ENCODE measurements at places on chromosomes 12 and 14.

- no peak for DNase-seq
These were observed 145.3 kb downstream of the SSPN start for GRCh38 chr12:26340649-26341048.

GRCh38 chr14:29161593-29161992, 395.0 kb downstream of the FOXG1 start:
- DNase-seq: no peak

DNA sequence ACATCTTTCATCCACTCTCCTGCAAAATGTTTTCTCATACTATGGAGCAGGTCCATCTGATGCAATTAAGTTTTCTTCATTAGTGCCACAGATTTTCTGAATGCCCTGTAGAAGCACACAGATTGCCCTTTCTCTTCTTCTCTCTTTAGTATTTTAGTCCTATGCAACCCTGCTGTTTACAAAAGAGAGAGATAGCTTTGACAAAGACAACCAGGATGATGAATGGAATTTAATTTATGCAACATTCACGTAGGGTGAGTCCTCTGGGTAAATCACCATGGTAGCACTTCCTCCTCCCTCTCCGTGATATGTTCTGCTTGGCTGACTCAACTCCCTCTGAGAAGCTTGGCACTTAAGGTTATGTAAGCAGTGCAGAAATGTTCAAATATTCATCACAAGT, 400.9 kb upstream of the PDE3A start:
- DNase-seq: no peak

DNA sequence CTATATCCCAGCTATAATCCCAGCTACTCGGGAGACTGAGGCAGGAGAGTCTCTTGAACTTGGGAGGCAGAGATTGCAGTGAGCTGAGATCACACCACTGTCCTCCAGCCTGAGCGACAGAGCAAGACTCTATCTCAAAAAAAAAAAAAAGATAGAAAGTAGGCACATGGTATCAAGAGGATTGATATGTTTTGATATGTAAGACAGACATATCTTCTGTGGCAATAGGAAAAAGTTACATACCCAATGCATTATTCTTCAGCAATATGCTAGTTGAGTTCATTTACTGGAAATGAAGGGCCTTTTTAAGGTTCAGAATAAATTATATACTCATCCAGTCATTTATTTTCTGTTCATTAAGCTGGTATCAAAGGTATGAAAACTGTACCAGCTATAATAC, 393.4 kb downstream of the GLT1D1 start:
- DNase-seq: no peak

GRCh38 chr12:8692573-8692972, 5.2 kb upstream of the RIMKLB start:
- peak; percentile 48 for DNase-seq

GRCh38 chr14:51668870-51669269, 17.2 kb downstream of the FRMD6 start:
- DNase-seq: no peak

GRCh38 chr14:21703357-21704326, 30.0 kb upstream of the OR4E1 start:
- no peak for DNase-seq

DNA sequence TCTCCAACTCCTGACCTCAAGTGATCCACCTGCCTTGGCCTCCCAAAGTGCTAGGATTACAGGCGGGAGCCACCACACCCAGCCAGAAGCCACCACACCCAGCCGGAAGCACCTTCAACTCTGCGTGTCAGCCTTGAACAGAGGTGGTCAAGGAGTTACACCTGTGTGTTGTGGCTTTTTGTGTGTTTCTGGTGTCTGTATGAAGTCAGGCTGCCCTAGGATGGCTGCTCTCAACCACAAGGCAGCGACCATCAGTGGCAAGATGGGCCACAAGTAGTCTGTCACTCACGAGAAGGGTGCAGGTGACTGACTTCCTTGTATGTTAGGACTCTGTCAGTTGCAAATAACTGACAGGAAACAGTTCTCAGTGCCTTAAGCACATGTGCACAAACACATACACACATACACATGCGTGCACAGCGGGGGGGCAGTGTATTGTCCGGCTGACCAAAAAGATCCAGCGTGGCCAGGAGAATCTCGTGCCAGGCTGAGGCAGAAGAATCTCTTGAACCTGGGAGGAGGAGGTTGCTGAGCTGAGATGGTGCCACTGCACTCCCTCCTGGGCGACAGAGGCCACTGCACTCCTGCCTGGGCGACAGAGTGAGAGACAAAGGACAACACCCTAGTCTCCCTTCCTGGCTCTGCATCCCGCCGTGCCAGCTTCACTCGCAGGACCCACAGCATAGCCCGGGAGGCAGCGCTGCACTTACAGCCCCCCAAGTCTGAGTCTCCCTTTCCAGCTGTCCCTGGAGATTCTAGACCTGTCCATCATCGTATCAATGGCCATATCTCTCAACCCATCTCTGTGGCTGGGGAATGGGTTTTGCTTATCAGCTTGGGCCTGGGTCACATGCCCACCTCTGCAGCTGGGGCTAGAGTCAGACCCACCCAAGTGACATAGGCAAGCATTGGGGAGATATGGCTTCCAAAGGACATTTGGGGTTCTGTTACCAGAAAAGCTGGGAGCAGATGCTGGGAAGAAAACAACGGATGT, 13.7 kb downstream of the P2RX4 start:
- no peak for DNase-seq

DNA sequence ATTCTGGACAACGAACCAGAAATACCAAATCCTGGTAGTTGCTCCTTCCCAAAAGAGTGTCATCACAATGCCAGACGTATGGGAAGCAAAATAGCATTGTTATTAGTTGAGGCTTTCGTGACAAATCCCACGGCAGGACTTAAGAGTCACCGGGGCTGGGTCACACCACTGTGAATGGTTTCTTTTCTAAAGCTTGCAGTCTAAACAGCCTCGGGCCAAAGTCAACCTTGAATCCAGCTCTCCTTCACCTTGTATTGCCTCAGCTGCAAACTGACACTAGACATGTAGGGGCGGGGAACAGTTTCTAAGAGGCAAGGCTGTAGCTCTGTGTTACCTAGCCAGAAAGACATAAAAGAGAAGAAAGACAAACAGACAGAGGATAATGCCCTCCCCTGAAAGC, 734.8 kb downstream of the MED13L start:
- DNase-seq: no peak

GRCh38 chr12:109695416-109695815, 18.2 kb upstream of the FAM222A start:
- no peak for DNase-seq

- DNase-seq: no peak
These were observed 298.6 kb downstream of the PDZRN4 start for GRCh38 chr12:41486718-41487117.

GRCh38 chr12:122876731-122877130, 19.2 kb downstream of the VPS37B start:
- DNase-seq: no peak

- no peak for DNase-seq
These were observed 117.6 kb downstream of the CRADD start for GRCh38 chr12:93794738-93795137.

- no peak for DNase-seq
These were observed 149.2 kb downstream of the DYRK2 start for GRCh38 chr12:67797753-67798152.

DNA sequence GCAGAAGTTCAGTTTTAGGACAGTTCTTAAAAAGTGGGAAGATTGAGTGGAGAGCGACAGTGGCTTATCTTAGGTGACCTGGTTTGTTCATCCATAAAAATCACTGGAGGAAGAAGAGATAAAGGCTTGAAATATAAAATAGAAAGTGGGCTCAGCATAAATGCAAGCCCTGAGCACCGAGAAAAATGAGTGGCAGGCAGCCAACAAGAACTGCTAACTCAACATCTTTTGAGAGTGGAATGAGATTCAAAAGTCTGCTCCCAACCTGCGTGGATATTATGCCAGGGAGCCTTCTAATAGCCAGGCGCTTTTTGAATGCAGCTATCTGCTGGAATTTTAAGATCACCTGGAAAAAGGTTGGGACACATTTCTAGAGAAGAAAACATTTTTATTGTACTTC, 666.5 kb downstream of the FLRT2 start:
- DNase-seq: no peak

- no peak for DNase-seq
These were observed 45.4 kb downstream of the JAG2 start for GRCh38 chr14:105123064-105123665.

GRCh38 chr14:31828946-31829868, 247.9 kb upstream of the ARHGAP5 start:
- no peak for DNase-seq

DNA sequence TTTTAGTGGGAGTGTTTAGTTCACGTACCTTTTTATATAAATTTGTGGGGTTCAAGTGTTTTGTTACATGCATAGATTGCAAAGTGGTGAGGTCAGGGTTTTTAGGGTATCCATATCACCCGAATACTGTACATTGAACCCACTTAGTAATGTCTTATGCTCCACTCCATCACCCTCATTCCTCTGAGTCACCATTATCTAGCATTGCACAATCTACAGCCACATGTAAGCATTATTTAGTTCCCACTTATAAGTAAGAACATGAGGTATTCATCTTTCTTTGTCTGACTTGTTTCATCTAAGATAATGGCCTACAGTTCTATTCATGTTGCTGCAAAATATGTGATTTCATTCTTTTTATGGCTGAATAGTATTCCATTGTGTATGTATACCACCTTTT, 583.7 kb upstream of the LRFN5 start:
- DNase-seq: no peak

DNA sequence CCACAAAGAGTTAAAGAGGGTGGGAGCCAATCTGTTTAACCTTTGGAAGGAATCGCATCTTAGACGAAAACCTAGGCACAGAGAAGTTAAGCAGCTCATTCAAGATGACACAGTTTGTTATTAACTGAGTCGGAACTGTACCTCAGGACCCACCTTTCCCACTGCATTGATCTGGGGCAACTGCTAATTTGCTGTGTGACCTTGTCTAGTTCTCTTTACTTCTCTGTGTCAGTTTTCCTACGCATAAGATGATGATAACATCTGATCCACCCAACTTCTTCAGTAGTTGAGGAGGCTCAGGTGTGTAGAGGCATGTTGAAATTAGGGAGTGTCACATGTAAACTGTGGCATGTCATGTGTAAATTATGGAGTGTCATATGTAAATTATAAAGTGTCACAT, 186.2 kb downstream of the ZFP36L1 start:
- DNase-seq: no peak

- no peak for DNase-seq
These were observed 67.0 kb upstream of the BEGAIN start for GRCh38 chr14:100654025-100654813.

DNA sequence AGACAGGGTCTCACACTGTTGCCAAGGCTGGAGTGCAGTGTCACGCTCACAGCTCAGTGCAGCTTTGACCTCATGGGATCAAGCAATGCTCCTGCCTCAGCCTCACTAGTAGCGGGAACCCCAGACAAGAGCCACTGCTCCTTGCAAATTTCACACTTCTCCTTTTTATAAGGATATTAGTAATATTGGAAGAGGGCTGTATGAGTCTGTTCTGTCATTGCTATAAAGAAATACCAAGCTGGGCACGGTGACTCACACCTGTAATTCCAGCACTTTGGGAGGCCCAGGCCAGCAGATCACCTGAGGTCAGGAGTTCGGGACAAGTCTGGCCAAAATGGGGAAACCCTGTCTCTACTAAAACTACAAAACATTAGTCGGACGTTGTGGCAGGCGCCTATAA, 12.9 kb upstream of the ORAI1 start:
- DNase-seq: no peak

DNA sequence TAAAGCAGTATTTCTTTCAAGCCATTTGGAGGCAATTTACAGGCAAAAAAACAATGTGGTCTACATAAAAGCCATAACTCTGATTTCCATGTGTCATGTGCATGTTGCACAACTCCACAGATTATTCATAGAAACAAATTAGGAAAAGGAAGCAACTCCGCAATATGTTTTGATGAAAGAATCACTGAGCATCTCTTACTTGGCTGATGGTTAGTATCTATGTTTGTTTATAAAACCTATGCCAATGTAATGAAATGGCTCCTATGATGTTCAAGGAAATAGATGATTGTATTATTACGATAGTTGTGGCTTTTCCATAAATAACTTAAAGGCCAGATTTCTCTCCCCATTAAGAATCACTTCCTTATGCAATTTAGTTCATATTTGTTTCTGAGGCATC, 373.7 kb downstream of the CCDC91 start:
- DNase-seq: no peak

GRCh38 chr12:62769076-62769619, 165.8 kb downstream of the PPM1H start:
- no peak for DNase-seq

DNA sequence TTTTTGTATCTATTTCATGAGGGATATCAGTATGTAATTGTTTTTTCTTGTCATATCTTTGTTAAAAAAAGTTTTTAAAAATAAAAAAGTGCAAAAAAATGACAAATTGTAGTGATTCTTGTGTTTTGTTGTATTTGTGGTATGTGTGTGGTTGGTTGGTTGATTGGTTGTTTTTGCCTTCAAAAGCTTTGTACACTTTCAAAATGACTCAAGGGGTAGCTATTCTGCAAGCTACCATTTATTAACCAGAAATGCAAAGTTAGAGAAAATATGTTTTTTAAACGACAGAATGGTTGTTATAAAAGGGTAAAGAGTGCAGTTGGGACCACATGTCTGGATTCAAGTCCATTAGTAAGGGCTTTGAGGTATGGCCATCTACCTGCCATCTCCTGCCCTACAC, 119.3 kb downstream of the SLC35F4 start:
- no peak for DNase-seq

DNA sequence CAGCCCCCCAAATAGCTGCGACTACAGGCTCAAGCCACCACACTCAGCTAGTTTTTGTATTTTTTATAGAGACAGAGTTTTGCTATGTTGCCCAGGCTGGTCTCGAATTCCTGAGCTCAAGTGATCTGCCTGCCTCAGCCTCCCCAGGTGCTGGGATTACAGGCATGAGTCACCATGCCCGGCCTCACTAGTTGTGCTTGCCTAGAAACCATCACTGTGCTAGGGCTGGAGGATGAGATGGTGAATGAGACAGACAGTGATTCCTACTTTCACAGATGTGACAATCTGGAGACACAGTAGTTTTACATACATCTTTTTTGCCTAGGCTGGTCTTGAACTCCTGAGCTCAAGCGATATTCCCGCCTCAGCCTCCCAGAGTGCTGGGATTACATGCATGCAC, 7.5 kb upstream of the MSI1 start:
- DNase-seq: no peak

GRCh38 chr12:130704606-130705005, 11.5 kb downstream of the RIMBP2 start:
- DNase-seq: no peak

GRCh38 chr12:24467226-24467625, 481.7 kb downstream of the BCAT1 start:
- no peak for DNase-seq

DNA sequence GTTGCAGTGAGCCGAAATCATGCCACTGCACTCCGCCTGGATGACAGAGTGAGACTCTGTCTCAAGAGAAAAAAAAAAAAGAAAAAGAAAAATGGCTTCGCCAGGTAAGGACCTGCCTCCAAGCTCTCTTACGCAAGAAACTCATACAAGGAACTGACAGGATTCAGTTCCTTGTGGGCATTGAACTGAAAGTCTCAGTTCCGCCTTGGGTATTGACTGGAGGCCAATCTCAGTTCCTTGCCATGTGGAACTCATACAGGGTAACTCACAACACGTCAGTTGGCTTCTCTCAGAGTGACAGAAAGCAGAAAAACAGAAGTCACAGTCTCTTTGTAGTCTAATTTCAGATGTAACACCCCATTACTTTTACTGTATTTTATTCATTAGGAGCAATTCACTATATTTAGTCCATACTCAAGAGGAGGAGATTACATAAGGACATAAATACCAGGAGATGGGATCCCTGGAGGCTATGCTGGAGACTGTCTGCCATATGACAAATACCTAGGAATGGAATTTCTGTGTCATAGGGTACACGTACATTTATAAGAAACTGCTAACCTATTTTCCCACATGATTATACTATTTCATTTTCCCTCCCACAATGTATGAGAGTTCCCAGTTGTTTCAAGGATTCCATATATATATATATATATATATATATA, 11.4 kb upstream of the NOPCHAP1 start:
- no peak for DNase-seq
